Activated naive CD4-positive, alpha-beta T cell (primary cell): ENCODE measurements at places on chromosomes 2 and 18.

GRCh38 chr18:76895498-76895897 is 73.1 kb downstream of the ZNF236 start:
- no peak for DNase-seq

GRCh38 chr2:172909454-172909853 is 166.2 kb upstream of the MAP3K20 start:
- DNase-seq, result no peak

GRCh38 chr2:202036601-202037037 is 3.0 kb downstream of the FZD7 start:
- no peak for DNase-seq

DNA sequence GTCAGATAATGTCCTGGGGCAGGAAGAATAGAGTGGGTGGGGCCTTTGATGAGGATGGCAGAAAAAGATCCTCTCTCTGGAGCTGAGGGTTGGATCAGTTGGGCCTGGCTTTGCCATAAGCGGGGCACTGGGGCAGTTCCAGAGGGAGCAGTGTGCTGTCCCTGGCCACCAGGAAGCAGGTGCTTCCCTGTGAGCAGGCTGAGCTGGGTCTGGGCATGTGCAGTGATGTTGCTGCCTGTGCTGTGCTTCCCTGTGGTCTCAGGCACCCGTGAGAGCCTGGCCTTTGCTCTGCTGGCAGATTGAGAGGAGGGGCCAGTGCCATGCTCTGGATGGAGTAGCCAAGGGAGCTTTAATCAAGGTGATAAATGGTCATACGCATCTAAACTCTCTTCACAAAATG is 14.6 kb upstream of the NPPC start:
- no peak for DNase-seq

GRCh38 chr2:10220902-10221391 is 81.8 kb upstream of the HPCAL1 start:
- DNase-seq, result no peak

- no peak for DNase-seq
Measured at GRCh38 chr2:237669628-237670392, 42.4 kb downstream of the LRRFIP1 start.

- no peak for DNase-seq
Measured at GRCh38 chr18:3972291-3972930, 482.7 kb downstream of the DLGAP1 start.

DNA sequence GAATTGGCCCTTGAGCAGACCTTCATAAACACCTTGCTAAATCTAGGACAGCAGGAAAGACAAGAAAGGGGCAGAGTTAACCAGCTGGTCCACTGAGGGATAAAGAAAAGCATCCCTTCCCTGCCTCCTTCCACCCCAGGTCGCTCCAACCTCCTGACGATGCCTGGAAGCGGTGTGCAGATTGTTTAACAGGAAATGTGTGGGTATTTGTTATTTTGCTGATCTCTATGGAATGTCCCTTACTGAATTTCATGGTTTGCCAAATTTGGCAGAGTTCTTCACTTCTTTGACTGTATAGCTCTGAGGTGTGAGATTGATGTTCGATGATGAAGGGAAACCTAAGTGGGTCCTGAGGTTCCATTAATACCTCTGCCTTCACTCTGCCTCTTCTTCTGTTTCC is 72.9 kb downstream of the MAP3K20 start:
- no peak for DNase-seq

- DNase-seq, result no peak
Measured at GRCh38 chr2:43280994-43281393, 54.6 kb upstream of the ZFP36L2 start.

GRCh38 chr18:76823587-76824011 is 1.2 kb downstream of the ZNF236 start:
- no peak for DNase-seq

GRCh38 chr18:45780568-45780967 is 44.9 kb upstream of the SIGLEC15 start:
- DNase-seq, result no peak

DNA sequence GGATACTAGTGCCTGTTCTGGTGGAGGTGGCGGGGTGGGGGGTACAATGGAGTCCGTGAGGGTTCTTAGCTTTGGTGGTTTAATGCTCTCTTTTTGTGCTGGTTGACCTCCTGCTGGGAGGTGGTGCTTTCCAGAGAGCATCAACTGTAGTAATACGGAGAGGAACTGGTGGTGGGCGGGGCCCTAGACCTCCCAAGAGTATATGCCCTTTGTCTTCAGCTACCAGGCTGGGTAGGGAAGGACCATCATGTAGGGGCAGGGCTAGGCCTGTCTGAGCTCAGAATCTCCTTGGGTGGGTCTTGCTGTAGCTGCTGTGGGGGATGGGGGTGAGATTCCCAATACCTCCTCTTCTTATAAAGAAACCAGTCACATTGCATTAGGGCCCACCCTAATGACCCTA is 27.1 kb downstream of the CAMKMT start:
- no peak for DNase-seq

DNA sequence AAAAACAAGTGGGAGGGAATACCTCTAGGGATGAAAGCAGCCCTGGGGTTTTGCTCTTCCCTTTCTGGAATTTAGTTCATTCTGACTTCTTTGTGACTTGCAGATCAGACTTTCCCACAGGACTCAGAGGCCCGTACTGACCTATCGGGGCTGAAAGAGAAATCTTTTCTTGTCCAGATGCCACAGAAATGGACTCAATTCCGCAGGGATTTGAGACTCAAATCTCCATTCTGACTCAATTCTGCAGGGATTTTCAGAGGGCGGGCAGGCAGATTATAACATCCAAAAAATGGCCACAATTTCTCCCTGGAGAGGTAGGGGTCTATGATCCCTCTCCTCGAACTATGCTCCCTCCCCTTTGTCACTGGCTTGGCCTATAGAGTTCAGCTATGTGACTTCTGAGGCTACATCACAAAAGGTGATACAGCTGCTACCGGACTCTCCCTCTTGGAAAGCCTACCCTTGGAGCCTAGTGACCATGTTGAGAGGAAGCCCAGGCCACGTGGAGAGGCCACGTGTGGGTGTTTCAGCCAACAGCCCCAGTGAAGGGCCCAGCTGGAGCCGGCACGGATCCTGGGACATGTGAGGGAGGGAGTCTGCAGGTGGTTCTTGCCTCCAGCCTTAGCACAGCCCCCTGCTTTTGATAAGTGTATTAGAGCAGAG is 4.8 kb upstream of the EFHD1 start:
- DNase-seq, result no peak

DNA sequence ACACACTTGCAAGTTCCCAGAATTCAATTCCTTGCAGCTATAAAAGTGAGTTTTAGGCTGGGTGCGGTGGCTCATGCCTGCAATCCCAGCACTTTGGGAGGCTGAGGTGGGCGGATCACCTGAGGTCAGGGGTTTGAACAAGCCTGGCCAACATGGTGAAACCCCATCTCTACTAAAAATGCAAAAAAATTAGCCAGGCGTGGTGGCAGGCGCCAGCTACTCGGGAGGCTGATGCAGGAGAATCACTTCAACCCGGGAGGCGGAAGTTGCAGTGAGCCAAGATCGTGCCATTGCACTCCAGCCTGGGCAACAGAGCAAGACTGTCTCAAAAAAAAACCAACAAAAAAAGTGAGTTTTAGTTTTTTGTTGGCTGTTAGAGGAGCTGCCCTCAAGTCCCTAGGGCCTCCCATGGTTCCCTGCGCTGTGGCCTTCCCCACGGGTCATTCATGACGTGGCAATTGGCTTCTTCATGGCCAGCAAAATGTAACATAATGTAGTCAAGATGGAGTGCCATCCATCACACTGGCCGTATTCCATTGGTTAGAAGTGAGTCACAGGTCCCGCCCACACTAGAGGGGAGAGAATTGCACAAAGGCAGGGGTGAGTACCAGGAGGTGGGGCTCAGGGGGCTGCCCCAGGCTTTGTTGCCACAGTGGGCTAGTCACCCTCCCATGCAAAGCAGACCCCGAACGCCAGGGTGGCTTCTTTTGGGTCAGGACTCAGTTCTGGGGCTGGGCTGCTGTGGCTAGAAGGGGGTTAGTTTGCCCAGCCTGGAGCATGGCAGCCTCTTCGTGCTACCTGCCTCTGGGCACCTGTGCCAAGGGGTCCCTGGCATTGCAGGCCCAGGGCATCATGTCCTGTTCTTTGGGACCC is 37.7 kb upstream of the INHBB start:
- DNase-seq, result no peak

GRCh38 chr2:126449677-126450076 is 206.3 kb upstream of the GYPC start:
- DNase-seq, result no peak

GRCh38 chr2:229980431-229981184 is 58.3 kb downstream of the FBXO36 start:
- no peak for DNase-seq

DNA sequence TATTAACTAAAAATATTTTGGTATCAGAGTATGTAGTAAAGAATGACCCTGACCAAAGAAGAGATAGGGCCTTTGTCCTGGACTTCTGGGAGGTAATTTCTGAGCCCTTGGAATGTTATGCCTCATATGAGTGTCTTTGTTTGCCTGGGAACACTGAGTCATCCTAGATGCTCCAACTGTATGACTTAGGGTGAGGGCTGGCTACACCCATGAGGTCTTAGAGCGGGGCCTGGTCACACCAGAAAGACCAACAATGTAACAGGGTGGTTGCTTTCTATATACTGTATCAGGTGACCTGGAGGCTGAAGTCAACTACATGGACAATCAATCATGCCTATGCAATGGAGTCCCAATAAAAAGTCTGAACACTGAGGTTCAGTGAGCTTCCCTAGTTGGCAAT is 253.1 kb downstream of the MBD2 start:
- DNase-seq, result no peak

DNA sequence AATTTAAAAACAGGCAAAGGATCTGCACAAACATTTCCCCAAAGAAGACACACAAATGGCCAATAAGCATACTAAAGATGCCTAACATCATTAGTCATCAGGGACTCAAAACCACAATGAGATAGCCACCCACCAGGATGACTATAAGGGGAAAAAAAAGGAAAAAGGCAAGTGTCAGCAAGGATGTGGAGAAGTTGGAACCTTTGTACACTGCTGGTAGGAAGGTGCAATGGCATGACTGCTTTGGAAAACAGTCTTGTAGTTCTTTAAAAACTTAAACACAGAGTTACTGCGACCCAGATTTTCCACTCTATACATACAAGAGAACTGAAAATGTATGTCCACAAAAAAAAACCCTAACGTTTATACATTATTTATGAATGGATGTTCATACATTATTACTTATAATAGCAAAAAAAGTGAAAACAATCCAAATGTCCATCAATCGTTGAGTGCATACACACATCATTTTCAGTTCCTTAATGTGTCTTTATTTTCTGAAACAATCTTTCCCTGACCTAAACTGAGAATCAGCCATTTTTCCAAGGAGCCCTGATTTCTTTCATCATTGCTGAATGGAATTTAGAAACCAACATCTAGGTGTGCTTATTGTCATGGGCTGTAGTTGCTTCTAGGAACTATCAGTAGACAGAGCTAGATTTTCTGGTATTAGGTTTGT is 64.7 kb upstream of the TLK1 start:
- DNase-seq, result no peak

- no peak for DNase-seq
Measured at GRCh38 chr18:6452194-6452593, 37.5 kb upstream of the L3MBTL4 start.

GRCh38 chr2:158695305-158695704 is 99.8 kb upstream of the DAPL1 start:
- DNase-seq, result no peak

DNA sequence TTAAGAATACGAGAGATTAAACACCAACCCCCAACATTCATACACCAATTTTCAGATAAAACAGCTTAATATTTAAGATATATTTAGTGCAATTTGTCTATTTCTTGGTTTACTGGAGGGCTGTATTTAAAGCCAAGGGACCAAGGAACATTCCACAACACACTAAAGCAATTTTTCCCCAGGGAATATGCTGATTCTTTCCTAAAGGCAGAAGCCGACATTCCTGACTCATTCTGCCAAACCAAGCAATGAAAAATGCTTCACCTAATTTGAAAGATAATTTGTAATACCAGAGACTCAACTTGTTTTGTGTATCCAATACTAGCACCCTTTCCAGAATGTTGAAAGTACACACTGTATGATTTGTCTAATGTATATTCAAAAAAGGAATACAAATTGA is 1267.6 kb upstream of the PIK3C3 start:
- no peak for DNase-seq

DNA sequence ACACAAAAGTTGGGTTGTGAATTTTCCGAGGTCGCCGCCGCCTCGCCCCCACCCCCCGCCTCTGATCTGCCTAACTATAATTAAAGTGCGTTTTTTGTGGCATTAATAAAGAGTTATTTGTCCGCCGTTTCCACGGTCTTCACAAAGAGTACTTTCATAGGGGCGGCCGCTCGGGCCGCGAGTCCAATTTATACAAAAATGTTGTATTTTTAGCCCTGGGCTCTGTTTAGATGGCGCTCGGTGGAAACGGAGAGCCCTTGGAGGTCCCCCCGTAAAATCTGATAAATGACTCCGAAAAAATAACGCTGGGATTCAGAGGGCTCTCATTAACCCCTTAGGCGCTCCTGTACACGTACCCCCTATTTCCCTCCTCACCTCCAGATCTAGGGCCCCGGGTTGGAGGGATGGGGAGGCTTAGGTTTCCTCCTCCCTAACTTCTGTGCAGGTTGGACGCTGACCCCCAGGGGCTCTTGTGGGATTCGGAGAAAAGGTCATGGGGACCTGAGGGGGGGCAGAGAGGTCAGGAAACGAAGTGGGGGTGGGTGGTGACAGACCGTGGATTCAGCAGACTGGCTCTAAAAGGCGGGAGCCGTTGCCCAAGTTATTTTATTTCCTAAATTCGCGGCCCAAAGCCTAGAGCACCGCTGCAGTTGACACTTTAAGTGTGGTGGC is 1.9 kb downstream of the CYP26B1 start:
- no peak for DNase-seq

DNA sequence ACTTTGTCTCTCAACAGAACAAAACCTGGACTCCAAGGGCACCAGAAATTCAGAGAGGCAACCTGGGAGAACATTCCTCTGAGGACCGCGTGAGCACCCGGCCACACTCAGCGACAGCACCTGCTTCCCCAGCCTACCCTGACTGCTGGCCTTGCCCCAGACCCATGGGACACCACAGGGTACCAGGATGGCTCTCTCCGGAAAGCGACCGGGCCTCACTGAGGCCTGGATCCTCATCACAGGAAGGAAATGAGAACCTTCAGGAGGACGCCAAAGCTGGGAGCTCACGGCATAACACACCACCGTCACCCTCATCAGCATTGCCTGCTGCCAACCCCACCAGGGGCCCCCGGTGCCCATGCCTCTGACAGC is 38.9 kb downstream of the HS6ST1 start:
- no peak for DNase-seq

GRCh38 chr2:201751566-201751965 is 29.2 kb downstream of the ALS2 start:
- DNase-seq, result no peak

- DNase-seq, result no peak
Measured at GRCh38 chr2:237841051-237841450, 18.4 kb upstream of the RAMP1 start.

DNA sequence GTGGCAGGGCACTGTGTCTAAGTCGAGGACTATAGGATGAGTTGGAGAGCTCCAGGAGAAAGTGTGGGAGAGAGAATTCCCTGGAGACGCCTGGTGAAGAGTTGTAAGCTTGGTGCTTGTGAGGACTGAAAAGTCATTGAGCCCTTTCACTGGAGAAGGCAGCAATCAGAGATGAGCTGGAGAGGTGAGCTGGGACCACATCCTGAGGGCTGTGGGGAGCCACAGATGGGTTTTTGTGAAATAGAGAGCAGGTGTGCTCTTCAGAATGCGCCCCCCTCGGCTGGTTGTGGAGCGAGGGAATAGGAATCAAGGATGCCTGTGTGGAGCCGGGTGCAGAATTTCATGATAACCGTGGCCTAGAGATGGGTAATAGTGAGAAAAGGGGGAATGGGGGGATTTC is 224.3 kb downstream of the KLHL29 start:
- no peak for DNase-seq

- DNase-seq, result no peak
Measured at GRCh38 chr2:62007555-62007954, 102.1 kb downstream of the COMMD1 start.
